ENCODE measurements at places on chromosomes 16 and 17. TPM values are rescaled to one million over a fixed set of nuclear protein-coding genes. Genes with fewer than 3 reads are reported as not detected.

- DNase-seq, result no peak
Observed at GRCh38 chr16:860891-861290, 60.4 kb upstream of the GNG13 start.

DNA sequence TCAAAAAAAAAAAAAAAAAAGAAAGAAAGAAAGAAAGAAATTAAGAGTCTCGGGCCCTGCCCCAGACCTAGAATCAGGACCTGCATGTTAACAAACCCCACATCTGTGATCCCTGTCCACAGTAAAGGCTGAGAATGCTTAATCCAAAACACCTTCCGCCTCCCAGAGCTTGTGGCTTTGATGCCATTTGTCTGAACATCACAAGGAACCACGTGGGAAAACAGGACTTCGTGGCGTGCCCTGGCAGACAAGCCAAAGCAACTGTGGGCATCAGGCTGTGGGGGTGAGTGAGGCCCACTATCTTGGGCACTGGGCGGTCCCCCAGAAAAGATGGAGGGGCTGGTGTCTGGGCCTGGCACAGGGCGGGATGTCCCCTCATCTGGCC lies 173.4 kb upstream of the CIBAR2 start:
- no peak for DNase-seq

- no peak for DNase-seq
Observed at GRCh38 chr16:78584991-78585390, 485.5 kb downstream of the WWOX start.

GRCh38 chr16:6038941-6039645 lies 941.5 kb upstream of the EEF2KMT start:
- DNase-seq, result no peak

DNA sequence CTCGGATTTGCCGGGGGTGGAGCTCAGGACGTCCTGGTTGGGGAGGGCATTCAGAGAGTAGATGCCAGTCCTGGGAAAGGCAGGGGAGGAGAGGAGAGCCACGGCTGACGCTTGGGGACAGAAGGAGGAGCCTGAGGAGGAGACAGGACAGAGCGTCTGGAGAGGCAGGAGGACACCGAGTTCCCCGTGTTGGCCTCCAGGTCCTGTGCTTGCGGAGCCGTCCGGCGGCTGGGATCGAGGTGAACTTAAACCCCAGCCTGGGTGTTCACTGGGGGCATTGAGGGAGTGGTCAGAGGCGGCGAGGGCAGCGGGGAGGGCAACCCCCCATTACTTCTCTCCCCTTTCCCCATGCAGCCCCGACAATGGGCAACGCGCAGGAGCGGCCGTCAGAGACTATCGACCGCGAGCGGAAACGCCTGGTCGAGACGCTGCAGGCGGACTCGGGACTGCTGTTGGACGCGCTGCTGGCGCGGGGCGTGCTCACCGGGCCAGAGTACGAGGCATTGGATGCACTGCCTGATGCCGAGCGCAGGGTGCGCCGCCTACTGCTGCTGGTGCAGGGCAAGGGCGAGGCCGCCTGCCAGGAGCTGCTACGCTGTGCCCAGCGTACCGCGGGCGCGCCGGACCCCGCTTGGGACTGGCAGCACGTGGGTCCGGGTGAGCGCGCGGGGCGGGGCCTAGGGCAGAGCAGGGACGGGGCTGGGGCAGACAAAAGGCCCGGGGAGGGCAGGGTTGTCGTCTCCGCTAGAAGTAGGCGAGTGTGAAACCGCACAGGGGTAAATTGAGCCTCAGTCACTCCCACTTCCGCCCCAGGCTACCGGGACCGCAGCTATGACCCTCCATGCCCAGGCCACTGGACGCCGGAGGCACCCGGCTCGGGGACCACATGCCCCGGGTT lies 3.7 kb downstream of the NOL3 start:
- peak; percentile 93 for DNase-seq

- DNase-seq, result no peak
Observed at GRCh38 chr17:45279898-45280297, 18.0 kb upstream of the SPATA32 start.

DNA sequence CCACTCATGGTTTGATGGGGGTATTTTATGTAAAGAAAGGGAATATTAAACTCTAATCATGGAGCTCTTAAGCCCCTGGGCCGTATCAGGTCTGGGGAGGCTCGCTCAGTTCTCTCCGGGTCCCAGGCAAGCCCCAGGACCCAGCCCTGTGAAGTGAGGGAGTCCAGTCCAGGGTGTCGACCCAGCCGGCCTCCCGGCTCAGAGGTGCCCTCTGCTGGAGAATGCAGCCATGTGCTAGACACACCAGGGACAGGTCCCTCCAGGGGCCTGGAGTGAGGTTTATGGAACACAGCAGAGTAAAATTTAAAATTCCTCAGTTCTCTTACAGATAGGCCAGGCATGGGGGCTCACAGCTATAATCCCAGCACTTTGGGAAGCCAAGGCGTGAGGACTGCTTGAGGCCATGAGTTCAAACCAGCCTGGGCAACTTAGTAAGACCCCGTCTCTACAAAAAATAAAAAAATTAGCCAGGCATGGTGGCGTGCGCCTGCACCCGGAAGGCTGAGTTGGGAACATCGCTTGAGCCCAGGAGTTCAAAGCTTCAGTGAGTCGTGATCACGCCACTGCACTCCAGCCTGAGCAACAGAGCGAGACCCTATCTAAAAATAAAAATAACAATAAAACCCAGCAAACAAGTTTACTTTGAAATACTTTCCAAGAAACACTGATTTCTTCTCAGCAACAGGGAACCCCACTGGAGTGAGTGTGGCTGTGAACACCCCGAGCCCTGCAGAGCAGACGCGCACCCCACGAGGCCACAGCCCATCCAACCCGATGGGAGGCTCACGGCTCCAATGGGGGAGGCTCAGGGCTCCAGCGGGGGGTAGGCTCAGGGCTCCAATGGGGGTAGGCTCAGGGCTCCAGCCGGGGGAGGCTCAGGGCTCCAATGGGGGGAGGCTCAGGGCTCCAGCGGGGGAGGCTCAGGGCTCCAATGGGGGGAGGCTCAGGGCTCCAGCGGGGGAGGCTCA lies 72.2 kb downstream of the ZNF778 start:
- peak; percentile 75 for DNase-seq

DNA sequence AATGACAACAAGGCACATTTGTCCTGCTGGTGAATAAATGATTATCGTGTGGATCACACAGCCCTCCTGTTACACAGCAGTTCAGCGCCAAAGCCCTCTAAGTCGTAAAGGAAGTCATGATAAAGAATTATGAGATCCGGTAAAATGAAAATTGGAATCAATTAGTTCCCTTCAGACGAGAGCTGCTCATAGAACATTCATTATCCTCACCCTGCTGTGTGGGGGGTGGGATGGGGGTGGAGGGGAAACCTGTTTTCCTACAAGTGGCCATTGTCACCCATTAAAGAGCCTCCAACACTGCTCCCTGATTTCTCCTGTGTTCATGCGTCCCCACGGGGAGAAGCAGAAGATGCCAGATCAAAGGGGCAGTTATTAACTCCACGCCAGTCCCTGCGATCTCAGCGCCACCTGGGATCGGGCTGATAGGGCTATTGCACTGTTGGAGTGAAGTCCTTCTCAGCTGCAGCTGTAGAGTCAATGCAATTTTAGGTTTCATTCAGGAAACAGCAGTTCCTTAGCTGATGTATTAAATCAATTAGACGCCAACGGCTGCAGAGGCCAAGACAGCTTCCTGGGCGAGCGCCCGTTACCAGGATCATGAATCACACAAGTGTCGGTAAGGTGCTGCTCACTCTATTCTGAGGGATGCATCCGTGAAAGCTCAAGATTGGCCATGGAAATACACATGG lies 19.2 kb upstream of the CACNG4 start:
- no peak for DNase-seq

- DNase-seq, result no peak
Observed at GRCh38 chr16:86222965-86223551, 287.3 kb upstream of the FOXF1 start.

DNA sequence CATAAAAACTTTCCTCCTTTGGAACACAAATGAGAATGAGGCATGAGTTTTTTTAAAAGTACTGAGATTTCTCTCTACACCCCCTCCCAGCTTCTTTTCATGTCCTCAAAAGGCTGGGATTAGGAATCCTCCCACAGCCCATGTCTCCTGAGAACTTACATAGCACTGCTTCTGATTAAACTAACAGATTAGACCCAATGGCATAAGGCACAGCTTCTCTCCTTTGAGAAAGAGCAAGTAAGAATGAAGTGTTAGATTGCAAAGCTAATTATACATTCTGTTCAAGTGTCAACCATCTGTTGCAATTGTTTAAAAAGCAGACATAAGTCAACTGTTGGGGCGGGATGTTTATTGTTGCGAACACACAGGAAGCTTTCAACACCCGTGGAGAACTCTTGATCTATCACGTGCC lies 715.1 kb downstream of the CDH11 start:
- DNase-seq, result no peak

DNA sequence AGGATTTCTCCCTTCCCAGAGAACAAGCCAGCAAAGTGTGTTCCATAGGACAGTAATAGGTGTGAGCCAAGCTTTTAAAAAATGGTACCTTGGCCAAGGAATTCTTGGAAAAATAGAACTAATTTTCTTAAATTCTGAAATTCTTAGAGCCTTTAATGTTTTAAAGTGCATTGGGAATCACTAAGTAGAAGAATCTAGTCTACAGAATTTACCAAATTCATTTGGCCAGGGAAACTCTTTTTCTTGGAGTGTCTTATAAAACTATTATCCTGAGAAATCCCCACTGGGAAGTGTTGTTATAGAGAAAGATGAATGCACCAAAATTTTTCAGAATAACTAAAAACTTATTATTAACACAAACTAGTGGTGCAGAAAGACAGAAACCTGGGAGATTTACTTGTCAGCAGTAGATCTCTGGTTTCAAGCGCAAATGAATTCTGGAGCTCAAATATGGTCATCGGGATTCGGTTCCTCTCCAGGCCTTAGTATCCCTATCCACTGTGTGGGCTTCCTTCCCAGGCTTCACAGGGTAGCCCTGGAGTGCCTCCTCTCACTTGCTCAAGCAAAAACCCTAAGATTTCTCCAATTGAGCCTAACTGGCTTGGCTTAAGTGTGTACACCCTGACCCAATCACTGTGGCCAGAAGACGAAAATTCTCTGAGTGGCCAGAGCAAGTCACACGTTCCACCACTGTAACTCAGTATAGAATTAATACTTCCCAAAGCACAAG lies 217.8 kb downstream of the CHD9NB start:
- DNase-seq, result no peak

Gene KRT24
- not detected for total RNA-seq

Gene TMEM92
- total RNA-seq, result 12.9 TPM

Gene AURKB
- total RNA-seq, result 159 TPM

Gene RNF166
- 25.6 TPM for total RNA-seq

Gene CES3
- 9.1 TPM for total RNA-seq

Gene KRT20
- total RNA-seq, result not detected

Gene PRR35
- total RNA-seq, result not detected

Gene HOXB7
- total RNA-seq, result 28.2 TPM

Gene TBC1D28
- not detected for total RNA-seq
